ENCODE measurements at places on chromosomes 6 and 20.
A peak's percentile ranks its signal among the peaks of the same experiment; 100 is the strongest.

DNA sequence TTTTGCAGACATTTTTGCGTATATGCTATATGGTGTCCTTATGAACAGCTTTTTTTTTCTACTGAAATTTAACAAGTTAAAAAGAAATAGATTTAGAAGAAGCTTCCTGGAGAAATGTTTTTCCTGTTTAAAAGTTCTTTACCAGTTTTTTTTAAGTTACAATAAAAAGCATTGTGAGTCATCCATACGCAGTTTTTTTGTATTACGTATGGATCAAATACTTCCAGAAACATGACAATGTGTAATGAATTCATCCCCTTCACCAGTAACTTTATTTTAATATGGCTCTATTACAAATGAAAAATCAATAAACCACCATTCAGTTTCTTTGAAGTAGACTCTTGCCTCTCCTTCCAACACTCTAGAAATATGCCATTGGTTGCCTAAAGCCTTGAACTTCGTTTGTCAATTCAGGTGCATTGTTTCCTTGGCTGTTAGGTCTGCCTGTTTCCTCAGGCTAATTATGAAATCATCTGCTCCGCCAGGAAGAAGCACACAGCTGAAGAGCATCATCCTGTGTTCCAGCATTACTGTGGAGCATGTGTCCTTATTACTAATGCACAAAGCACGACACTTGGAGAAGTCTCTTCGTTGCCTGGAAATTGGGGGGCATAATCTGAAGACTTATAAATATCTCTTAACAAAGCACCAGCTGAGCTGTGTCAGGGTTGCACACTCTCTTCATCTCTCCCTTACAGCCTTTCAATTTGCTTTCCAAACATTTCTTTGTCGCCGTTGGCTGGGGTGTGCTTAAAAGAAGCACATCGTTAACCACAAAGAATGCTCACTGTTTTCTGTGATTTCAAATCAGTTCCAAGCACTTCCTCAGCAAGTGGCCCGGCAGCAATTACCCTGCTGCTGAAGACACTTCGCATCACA, 9.6 kb downstream of the MOXD1 start:
- no peak for DNase-seq

DNA sequence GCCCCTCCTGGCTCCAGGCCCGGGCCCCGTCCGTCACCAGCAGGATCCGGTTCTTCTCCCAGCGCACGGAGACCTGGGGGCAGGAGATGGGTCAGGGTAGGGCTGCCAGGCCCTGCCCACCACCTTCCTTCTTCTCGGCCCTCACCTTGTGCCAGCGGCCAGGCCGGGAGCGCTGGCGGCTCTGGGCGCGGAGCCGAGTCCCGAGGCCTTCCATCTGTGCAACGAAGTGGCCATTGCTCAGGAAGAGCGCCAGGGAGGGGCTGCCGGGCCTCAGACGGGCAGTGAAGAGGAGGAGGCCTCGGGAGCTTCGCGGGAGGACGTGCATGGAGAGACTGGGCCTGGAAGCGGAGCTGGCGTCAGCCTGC, 7.9 kb downstream of the ADRM1 start:
- no peak for DNase-seq

GRCh38 chr20:9323622-9324021, 190.8 kb upstream of the LAMP5 start:
- no peak for DNase-seq

- DNase-seq, result no peak
These were observed 47.3 kb upstream of the BHLHE23 start for GRCh38 chr20:63054103-63054474.

DNA sequence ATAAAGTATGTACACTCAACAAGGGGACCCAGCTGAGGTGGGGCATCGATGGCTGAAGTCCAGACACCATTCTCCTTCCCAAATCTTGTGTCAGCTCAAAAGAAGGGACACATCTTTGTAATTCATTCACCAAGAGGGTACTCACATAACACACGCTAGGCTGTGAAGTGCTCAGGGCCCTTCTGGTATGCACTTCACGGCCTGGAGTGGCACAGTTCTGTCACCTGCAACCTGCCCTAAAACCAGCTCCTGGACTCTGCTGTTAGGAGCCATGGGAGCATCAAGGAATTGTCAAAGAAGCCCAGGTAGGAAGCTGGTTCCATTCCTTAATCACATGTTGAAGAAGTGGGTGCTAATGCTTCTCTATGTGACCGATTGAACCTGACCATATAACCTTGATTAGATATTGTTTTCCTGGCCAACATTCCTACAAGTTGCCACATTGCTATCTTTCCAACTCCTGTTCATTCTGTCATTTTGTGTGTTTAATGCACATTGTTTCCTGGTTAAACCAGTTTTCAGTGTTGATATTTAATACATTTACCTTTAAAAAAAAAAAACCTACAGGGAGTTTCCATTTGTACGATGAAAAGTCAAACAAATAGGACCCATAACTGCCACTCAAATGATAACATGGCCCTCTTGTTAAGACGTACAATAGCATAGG, 127.3 kb downstream of the TNFRSF21 start:
- DNase-seq, result no peak

GRCh38 chr6:92888316-92888715, 531.0 kb downstream of the EPHA7 start:
- no peak for DNase-seq

- DNase-seq, result no peak
These were observed 7.9 kb downstream of the SDCBP2 start for GRCh38 chr20:1320902-1321653.

- no peak for DNase-seq
These were observed 165.1 kb downstream of the LRFN2 start for GRCh38 chr6:40422046-40422445.

DNA sequence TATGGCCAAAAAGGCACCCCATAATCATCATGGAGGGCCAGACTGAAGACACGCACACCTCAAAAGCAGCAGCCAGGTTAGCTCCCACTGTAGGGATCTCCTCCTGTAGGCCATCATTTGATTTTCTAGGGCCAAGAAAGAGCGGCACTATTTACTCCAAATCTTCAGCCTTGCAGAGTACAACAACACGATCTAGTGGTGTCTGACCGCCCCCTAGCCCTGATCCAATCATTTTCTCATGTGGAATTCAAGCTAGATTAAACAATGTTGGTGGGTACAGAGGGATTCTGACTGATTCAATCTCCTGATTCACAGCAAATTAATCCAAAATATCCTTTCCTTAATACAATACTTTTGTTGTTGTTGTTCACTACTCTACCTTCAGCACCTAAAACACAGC, 12.5 kb downstream of the GNAS-AS1 start:
- DNase-seq, result no peak

- DNase-seq, result no peak
These were observed 33.5 kb downstream of the ZBTB2 start for GRCh38 chr6:151357758-151358436.

DNA sequence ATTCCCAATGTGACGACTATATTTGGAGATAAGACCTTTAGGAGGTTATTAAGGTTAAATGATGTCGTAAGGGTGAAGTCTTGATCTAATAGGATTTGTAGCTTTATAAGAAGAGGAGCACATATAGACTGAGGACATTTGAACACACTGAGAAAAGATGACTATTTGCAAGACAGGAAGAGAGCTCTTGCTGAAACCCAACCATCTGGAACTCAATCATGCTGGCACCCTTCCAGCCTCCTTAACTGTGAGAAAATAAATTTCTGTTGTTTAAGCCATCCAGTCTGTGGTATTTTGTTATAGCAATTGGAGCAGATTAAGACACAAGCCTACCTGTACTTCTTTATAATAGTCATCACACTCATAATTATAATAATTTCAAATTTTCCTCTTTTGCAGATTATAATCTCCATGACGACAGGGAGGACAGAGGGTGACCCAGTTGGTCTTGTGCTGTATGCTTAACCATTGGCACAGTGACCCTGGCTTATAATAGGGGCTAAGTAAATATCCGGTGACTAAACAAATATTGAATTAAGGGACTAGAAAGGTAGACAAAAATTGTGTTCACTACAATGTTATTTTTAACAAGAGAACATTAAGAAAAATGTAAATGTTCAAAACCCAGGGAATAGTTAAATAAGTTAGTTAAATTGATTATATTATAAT, 206.4 kb upstream of the HDDC2 start:
- DNase-seq, result peak; percentile 64

DNA sequence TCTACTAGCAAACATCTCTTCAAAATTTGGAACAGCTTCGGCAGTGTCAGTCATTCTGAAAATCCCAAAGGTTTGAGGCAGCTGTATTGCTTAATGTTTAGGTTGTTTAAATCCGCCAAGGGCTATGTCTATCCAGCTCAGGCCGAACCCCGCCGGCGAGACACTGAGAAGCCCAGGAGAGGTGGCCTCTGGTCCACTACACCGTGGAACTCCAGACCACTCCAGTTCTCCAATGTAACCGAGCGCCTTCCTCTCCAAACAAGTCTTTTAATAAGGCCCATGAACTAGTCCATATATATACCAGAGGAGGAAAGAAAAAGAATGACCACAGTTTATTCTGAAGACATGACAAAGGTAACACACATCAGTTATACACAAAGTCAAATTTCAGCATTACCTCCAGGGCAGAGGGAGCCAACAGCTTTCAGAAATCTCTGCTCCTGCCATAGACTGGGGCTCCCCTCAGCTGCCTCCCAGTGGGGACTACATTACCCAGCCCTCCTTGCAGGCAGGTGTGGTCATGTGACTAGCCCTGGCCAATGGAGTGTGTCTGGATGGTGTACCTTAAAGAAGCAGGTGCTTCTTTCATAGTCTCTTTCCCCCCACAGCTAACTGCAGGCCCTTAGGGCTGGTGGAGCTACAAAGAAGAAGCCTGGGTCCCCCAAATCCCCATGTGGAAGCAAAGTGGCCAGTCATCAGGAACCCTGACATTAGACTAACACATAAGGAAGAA, at the start of gene RAMACL:
Gene RAMACL, minus strand, starts transcription at position 255 of the 733 bp plus-strand sequence. Its CDS starts 201 bp downstream, at position 54.
- DNase-seq, result no peak

DNA sequence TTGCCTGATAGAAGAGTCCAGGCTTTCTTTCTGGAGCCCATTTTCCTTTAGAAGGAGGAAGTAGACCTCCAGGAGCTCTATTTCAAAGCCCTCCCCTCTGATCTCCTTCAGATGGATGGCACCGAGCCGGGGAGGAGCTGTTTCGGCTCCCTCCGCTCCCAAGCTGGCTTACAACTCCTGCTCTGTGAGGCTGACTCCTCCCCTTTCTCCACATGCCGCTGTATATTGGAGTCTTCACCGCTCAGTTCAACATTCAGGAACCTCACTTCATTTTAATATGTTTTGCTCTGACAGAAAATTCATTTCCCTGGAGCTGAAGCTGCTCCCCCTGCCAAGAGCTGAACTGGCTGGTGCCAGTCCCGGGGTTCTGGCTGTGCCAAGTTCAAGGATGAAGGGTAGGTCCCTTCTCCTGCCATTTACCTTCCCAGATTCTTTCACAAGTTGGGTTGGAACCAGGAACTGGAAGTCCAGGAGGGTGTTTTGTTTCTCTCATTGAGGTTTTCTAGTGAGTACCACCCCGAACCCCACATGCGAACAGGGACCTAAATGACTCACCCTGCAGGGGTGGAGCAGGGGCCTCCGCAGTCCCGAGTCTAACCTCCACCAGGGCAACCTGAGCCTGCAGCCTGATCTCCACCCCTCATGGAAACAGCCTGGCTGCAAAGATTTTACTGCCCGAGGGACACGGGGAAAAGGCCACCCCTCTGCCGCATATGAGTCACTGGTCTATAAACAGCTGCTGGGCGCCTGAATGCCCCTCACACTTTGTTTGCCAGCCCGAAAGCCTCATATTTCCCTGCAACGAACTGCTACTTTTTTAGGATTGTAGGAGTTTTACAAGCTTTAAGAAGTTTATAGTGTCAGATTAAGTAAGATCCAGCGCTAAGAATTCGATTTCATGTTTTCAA, 68.6 kb upstream of the FOXA2 start:
- no peak for DNase-seq

DNA sequence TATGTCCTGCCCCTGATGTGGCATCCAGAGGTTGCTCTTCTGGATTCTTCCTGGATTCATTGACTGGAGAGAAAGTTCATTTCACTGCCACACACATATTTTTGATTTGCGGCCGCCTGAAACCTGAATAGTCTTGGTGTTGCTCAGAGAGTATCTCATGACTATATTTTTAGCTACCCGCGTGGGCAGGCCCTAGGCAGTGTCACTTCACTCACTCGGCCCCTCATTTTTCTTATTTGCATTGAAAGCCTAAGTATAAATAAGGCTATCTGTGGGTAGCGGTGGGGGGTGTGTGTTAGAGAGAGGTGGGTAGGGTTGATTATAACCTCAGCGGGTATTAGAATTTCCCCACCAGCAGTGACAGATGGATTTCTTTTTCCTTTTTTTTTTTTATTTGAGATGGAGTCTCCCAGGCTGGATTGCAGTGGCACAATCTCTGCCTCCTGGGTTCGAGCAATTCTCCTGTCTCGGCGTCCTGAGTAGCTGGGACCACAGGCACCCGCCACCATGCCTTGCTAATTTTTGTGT, 113.5 kb downstream of the JARID2 start:
- DNase-seq, result no peak

DNA sequence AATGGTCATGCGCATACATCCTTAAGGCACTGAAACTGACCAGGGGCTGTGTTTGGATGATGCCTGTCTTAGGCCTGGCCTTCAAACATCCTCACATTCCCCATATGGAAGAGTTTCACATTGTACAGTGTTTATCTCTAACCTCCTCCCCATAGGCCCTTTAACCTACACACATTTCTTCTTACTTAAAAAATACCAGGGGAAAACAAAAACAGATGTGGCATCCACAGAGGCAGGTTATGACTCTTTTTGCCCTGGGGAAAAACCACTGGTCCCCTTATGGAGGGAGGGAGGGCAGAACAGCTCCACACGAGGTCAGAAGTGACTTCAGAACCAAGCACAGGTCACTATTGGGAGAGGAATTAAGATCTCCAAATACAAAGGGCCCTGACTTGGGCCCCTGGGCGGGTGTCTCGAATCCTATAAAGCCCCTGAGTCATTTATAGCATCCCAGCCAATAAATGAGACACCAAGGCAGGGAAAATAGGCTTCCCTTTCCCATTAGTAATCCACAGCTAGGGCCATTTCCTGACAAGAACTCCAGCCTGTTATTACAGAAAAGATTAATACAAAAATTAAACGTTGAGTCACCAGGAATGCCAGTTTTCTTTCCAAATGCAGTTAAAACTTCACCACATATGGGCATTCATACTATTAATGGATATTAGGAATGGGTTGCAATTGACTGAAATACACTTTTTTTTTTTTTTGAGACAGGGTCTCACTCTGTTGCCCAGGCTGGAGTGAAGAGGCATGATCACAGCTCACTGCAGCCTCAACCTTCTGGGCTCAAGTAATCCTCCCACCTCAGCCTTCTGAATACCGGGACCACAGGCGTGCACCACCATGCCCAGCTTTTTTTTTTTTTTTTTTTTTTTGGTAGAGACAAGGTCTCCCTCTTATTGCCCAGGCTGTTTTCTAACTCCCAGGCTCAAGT, 107.2 kb downstream of the ATP9A start:
- DNase-seq, result no peak

- no peak for DNase-seq
These were observed 27.3 kb upstream of the TGM2 start for GRCh38 chr20:38192323-38192885.

Measured in NCI-H1417 treated with DMSO at 0.1 percent for 48 hours (cell line).